ENCODE measurements at places on chromosomes 12 and 14.

GRCh38 chr12:127360580-127360979 is 906.4 kb upstream of the TMEM132C start:
- no peak for DNase-seq

- no peak for DNase-seq
These were observed 269.7 kb upstream of the FAR2 start for GRCh38 chr12:28879379-28879778.

GRCh38 chr12:47841910-47842309 is 22.2 kb upstream of the HDAC7 start:
- DNase-seq: no peak

GRCh38 chr14:68470361-68470760 is 322.5 kb downstream of the ZFP36L1 start:
- DNase-seq: no peak

GRCh38 chr12:123115409-123116121 is 35.3 kb downstream of the PITPNM2 start:
- no peak for DNase-seq

DNA sequence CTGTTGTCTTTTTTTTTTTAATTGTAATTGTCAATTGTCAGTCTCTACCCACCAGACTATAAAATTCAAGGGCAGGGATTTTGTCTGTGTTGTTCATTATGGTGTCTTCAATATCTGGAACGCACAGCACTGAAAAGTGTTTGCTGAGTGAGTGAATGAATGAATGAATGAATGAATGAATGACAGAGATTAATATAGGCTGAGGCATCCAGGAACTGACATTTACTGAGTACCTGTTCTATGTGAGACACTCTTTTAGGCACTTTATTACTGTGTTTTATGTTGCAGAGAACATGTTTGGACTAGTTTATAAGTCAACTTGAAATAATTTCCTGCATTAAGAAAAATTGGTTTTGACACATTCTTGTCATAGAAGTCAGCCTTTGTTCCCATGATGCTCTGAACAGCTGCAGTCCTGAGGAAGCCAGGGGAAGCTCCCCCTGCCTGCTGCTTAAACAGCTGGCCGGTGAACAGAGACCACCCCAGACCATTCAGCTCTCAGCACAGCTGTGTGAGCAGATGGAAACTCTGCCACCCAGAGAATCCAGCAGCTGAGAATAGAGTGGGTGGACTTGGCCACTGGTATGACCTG is 160.7 kb upstream of the CCND2 start:
- no peak for DNase-seq

- DNase-seq: no peak
These were observed 62.3 kb upstream of the TMEM263 start for GRCh38 chr12:106893451-106893850.

DNA sequence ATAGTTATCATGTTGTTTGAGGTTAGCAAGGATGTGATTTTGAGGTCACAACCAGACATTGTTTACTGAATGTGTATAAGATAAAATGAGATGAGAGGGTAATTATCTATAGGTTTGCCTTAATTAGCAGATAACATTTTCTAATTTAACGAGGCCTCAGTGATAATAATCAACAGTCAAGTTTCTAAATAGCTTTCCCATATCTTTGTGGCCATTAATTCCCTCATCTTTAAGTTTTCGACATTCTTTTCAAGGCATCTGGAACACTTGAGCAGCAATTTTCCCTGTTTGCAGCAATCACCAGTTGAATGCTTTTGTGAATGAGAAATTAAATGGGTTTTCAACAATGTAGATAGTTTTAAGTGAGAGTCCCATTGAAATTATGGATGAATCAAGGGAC is 304.1 kb downstream of the SYT1 start:
- no peak for DNase-seq

DNA sequence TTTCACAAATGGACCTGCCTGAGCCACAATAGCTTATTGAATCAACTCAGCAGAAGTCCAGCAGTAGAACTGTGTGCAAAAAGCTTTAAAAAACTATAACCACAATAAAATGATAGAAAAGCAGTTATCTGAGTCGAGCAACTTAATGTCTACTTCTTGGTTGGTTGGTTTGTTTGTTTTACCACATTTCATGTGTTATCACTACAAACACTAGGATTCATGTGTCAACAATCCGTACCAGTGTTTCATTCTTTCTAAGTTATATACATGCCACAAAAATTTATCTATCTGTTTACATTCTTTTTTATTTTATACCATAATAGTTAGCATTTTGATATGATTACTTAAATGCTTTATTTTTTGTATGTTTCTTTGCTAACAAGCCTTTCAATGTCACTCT is 339.0 kb downstream of the KCNH5 start:
- no peak for DNase-seq

- DNase-seq: no peak
These were observed 186.2 kb downstream of the PELI2 start for GRCh38 chr14:56304456-56304855.

DNA sequence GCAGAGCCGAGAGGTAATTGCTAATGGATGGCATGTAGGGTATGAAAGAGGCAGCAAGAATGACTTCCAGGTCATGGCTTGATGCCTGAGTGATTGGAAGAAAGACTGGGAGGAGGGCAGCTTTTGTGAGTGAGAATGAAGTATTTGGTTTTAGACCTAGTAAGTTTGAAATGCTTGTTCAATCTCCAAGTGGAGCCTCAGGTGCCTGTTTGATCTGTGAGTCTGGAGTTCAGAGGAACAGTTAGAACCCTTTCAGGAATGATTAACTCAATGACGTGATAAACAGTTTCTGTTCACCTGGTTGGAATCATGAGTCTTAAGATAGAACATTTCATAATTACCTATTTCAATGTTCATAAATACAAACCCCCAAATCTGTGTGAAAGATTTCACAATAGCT is 10.4 kb downstream of the KCNJ8 start:
- DNase-seq: no peak

GRCh38 chr14:35158951-35159653 is 36.8 kb downstream of the PRORP start:
- no peak for DNase-seq

GRCh38 chr14:54086767-54087166 is 130.1 kb upstream of the BMP4 start:
- no peak for DNase-seq

DNA sequence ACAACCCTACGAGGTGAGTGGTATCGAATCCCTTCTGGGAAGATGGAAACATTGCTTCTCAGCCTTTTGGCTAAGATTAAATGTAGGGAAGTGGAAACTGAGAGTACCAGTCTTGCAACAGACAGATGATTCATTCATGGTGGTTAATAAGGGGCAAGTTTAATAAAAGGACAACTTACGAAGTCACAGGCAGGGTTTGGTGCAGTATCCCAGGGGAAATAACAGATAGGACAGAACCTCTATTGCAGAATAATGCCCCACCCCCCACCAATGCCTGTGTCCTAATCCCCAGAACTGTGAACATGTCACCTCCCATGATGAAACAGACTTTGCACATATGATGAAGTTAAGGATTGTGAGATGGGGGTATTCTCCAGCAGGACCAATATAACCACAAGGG is 212.5 kb downstream of the TBX5 start:
- no peak for DNase-seq

DNA sequence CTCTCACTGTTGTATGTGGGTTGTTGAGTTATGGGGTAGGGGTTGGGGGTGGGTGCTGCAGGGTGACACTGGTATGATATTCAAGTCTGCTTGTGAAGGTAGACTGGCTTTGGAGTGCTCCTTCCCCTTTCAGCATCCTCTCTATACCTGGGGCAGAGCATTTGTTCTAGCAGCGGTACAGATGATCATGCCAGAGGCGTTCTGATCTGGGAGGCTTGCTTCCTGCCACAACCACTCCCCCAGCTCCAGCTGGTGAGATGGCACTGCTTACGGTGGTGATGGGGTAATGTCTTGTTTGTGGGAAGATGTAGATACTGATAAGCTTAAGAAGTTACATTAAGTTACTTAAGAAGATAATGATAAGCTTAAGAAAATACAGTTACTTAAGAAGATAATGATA is 131.8 kb downstream of the ERC1 start:
- DNase-seq: no peak

- no peak for DNase-seq
These were observed 765 bp downstream of the TMEM120B start for GRCh38 chr12:121713257-121713777.

- no peak for DNase-seq
These were observed 34.1 kb upstream of the STON2 start for GRCh38 chr14:81434230-81434629.

DNA sequence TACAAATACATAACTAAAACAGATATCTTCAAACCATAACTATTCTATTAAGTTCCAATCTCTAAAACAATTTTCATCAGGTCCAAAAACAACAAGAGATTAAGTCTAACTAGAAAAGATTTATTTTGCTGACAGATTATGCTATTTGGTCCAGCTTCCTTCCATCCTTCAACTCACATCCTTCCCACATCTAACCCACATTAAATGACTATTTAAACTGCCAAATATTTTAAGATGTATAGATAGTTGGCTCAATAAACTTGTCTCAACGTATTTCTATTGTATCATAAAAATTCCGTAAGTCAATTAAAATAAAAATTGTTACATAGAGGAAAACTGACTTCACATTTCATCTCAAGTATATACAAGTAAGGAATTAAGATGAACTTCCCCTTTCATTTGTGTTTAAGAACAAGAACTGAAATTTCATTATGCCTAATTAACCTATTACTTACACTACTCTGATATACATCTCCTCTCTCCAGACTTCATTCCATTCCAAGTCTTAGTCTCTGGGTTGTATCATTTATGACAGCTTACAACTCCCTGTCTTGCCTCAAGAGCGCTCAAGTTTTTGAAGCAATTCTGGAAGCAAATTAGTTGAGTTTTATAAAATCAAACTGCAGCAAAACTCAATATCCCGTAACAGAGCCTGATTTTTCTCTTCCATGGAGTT is 25.4 kb downstream of the PAWR start:
- no peak for DNase-seq

DNA sequence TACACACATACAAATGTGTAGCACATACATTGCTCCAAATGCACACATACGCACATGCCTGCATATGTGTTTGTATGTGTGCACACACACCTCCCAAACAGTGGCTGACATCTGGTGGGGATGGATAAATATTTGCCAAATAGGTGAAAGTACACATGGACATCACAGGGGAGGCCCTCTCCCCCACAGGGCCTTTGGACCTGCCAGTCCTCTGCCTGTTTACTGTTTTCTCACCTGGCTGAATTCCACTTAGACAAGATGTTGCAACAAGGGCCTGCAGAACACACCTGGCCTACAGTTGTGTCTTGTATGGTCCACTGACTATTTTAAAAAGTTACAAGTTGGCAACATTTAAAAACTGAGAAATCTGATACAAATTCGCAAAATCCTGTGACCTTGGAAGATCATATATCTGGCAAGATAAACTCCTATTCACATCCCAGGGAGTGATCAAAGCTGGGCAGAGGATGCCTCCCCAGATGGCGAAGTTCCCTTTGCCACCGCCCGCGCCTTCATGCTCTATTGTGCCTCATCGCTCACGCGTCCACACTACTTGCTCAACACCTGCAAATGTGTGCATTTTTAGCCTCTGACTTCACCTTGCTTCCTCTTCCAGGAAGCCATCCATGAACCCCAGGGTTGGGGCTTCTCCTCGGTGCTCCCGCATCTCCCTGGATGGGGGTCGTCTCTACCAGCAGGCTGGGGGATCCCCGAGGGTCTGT is 118.4 kb upstream of the FZD10 start:
- no peak for DNase-seq

GRCh38 chr12:96143827-96144565 is 50.2 kb upstream of the ELK3 start:
- DNase-seq: no peak

GRCh38 chr12:128864516-128865186 is 11.4 kb downstream of the GLT1D1 start:
- DNase-seq: no peak

GRCh38 chr14:65106736-65107135 is 4.4 kb upstream of the MAX start:
- no peak for DNase-seq

DNA sequence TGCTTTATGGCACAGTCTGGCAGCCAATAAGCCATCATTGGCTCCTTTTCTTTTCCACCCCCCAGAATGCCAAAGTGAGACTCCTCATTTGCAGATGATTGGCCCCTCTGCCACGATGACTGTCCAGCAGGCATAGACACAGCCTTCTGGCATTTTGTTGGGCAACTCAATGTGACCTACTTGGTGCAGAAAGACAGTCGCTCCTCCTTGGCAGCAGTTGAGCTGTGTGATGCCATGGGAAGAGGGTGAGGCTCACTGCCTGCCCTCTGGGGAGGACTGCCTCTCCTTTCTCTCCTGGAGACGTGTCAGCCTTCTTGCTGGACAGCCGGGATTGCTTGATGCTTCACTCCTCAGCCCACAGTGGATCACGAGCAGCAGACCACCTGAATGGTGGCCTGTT is 264.9 kb downstream of the C12orf75 start:
- no peak for DNase-seq

DNA sequence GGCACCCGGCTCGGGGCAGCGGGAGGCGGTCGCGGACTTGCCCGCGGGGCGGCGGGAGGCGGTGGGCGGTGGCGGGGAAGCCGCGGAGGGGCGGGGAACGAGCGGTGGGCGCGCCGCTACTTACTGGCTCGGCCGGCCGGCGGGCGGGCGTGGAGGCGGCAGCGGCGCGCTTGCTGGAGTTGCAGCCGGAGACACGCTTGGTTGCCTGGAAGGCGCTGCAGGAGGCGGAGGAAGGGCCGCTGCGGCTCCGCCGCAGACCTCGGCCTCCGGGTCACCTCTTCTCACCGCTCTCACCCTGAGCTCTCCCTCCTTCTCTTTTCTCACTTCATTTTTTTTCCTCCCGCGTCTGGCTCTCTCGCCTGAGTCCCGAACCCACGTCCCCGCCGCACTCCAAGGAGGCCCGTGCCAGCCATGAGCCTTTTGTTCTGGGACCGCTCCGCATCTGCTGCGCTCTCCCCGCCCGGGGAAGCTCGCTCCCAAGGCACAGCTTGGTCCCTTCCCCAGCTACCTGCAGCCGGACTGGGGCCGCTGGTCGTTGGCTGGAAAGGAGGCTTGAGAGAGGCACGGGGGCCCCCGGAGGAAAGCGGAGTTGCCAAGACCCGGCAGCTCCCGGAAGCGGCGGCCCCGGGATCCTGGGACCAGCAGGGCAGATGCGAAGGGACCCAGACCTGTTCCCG is 592 bp upstream of the KCNK10 start:
- DNase-seq: no peak

GRCh38 chr12:11827091-11828061 is 177.9 kb downstream of the ETV6 start:
- no peak for DNase-seq

DNA sequence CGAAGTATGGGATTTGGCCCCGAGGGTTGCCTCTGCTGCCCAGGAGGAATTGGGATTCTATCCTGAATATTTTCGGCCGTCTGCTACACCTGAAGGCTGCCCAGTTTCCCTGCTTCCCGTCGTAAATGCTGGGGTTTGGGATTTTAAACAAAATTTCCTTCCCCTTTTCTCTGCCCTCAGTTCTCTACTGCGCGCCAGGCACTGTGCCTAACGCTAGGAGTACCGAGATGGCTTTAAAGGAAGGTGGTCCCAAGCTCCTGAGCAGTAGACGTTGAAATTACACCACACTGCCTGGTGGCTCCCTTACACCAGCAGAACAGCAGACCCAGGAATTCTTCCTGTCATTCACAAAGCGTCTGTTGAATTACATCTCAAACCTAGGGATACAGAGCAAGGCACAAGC is 566 bp upstream of the PRDM4 start:
- no peak for DNase-seq

GRCh38 chr14:77011245-77011644 is 17.3 kb downstream of the IRF2BPL start:
- DNase-seq: no peak
